Cardiac ventricle fibroblast (primary cell): ENCODE measurements at places on chromosomes 7 and 10. TPM values are rescaled to one million over a fixed set of nuclear protein-coding genes. Genes with fewer than 3 reads are reported as not detected.

IKZF1 gene
- total RNA-seq: not detected in 2 replicates

TSPAN15 gene
- 4.9 and 5.5 TPM in 2 replicates for total RNA-seq

FAM20C gene
- total RNA-seq: 142 TPM in 2 replicates

TAS2R38 gene
- not detected in 2 replicates for total RNA-seq

NUDT13 gene
- 1.0 and 1.7 TPM in 2 replicates for total RNA-seq

FEZF1 gene
- total RNA-seq: not detected in 2 replicates

EBLN1 gene
- not detected in 2 replicates for total RNA-seq

OPN1SW gene
- not detected in 2 replicates for total RNA-seq

LBX1 gene
- not detected in 2 replicates for total RNA-seq

MTURN gene
- total RNA-seq: 24.4 and 27.3 TPM in 2 replicates

IMMP2L gene
- 9.0 and 10.8 TPM in 2 replicates for total RNA-seq
